ENCODE measurements at places on chromosomes 2 and 18.

DNA sequence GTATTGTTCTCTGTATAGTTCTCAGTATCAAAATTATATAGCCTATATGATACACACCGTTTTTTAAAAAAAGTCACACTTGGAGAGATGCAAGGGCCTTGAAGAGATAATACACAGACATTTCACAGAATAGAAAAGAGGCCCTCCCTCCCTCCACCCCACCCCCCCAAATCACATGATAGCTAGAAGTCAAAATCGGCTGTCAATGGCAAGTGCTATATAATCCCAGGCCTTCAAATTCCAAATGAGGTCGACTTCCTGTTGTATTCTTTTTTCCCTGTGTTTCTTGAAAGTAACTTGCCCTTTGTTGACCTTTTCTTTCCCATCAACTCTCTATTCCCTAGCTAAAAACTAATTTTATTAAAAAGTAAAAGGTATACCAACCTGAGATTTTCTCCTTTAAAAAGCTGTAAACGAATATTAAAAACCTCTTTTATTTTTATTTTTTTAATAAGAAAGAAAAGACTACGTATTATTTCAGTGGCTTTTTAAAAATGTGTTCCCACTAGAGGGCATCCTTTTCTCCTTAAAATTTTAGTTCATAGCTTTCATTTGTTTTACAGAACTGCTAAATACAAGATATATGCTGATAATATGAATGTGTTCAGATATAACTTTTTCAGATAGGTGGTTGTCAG is 46.6 kb downstream of the KCMF1 start:
- DNase-seq = no peak

DNA sequence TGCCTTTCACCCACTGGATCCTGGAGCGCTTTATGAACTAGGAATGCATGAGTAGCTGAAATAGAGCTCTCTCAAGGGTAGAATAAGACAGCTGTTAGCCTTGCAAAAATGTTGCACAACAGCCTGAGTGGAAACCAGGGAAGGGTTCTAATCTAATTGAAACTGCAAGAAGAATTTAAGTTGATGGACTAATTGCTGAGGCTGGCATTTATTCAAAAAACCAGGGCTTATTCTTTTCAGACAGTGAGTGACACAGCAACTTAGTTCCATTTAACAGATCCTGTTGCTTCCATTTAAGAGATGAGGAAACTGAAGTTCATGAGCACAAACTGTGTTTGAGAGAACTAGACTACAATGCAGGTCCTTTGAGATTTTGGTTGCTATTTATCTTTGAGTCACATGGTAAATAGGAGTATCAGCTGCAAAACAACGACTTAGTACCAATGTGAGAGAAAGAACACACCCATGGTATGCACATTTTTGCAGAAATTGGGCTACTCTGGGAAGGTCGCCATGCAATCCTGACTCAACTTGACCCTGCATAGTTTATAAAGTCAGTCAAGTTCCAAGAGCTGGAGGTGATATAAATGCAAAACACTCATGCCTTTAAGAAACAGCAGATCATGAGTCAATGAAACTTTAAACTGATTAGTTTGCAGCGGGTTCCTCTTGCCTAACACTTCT is 76.4 kb upstream of the PARD3B start:
- DNase-seq = no peak

DNA sequence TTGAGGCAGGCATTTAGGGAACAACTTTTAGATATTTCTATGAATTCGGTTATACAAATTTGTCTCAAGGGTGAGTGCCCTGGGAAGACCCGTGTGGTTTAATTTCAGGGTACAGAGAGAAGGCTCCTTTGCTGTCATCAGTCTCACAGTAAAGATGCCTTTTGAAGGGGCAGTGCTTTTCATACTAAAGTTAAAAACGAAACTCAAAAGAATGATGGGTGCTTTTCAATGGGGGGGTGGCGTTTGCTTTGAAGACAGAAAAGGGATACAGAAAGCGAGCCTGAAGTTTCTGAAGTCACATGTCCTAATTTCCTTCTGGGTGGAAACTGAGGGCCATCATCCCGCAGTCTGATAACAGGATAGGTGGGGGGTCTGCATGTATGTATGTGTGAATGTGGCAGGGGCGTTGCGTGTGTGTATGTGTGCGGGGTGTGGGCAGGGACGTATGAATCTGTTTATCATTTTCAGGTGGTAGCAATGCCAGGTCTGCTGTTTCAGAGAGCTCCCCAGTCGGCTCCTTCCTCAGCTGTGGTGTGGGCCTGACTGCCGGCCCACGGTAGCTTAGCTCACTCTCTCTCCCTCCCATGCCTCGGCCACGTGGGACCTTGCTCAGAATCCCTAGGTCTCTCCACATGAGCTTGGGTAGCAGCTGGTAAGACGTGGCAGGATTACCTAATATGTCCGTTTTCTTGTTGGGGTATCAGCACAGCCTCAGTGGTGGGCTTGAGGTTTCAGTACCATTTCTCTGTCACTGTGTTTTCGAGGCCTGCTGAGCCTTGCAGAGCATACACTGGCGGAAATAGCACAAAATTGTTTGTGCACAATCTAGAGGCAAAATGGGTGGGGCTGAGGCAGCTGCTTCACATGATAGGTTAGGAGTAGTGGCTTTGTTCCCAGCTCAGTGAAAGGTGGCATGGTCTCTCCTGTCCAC is 32.7 kb downstream of the ARHGAP25 start:
- DNase-seq = peak; percentile 23

- DNase-seq = no peak
Measured at GRCh38 chr2:47346638-47347037, 56.3 kb upstream of the MSH2 start.

GRCh38 chr2:66275984-66276383 is 158.9 kb upstream of the MEIS1 start:
- no peak for DNase-seq

- no peak for DNase-seq
Measured at GRCh38 chr18:5546660-5547059, 2.9 kb upstream of the EPB41L3 start.

DNA sequence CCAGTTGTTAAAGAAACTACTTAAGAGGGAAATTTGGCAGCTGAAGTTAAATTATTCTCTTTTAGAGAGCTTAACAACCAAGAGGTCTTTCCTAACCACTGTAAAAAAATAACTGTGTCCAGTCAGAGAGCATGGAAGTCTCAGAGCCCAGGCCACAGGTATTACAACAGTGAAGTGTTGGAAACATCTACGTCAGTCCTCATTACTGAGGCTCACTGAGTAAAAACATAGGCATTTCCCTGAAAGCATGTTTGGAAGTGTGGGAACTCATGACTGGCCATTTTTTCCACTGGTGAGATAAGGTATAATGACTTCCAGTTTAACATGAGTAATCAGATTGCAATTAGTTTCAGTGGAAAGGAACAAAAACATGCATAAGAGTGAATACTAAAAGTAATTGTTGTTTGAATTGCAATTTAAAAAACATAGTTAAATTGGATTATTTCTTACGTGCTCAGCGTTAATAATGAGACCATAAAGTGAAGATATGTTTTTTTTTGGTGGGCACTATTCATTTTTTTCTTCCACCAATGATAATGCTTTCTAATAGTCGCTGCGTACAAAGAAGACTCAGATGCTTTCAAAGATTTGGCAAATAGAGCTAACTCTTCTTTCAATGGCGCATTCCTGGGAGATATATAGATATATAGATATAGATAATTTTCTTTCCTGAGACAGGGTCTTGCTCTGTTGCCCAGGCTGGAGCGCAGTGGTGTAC is 60.8 kb downstream of the EFEMP1 start:
- DNase-seq = no peak

DNA sequence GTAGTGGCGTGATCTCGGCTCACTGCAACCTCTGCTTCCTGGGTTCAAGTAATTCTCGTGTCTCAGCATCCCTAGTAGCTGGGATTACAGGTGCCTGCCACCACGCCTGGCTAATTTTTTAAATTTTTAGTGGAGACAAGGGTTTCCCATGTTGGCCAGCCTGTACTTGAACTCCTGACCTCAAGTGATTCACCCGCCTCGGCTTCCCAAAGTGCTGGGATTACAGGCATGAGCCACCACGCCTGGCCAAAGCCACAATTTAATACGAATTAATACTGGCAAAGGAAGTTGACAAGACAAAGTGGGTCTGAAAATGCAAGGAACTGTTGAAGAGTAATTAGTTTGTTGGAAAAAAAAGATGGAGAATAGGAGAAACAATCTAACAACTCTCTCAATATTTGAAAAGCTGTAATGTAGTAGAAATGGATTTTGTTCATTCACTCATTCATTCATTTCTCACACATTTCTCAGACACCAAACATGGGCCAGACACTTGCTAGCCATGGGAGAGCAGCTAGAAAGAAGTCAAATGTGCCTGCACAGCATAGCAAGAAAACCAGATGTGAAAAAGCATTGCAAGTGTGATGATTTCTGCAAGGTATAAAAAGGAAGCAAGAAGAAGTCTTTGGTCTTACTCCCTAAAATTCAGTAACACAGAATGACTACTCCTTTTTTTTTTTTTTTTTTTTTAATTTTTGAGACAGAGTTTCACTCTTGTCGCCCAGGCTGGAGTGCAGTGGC is 39.4 kb upstream of the ATL2 start:
- no peak for DNase-seq

DNA sequence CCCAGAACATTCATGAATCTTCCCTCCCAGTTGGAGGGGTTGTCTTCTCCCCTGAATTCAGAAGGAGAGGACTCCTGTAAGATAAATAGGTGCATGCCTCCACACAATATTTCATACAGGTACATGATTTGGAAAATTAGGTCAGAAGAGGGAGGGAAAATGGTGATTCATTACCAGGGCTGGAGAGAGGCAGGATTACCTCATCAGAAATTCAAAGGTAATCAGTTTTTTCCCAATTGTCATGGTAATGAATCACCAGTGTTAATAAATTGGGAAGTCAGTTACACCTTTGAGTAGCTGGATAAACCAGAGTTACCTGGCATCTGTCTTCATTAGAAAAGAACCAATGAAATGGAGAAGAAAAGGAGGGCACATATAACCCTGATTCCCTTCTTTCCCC is 128.5 kb downstream of the EN1 start:
- no peak for DNase-seq

DNA sequence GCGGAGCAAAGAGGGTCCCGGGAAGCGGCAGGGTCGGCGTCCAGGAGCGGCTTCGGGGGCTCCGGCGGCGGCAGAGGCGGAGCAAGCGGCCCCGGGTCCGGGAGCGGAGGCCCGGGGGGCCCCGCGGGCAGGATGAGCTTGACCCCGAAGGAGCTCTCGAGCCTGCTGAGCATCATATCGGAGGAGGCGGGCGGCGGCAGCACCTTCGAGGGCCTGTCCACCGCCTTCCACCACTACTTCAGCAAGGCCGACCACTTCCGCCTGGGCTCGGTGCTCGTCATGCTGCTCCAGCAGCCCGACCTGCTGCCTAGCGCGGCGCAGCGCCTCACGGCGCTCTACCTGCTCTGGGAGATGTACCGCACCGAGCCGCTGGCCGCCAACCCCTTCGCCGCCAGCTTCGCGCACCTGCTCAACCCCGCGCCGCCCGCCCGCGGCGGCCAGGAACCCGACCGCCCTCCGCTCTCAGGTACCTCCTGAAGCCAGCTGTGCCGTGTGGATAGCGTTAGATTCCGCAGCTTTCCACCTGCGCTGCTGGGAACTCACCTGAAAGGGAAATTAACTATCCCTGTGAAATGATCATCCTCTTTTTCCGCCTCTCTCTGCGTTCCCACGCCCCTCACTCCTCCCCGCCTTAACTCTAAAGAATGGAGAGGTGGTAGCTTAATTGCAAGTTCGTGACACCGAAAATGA is 472 bp downstream of the CNOT11 start:
- DNase-seq = peak; percentile 62

- DNase-seq = no peak
Measured at GRCh38 chr2:105391058-105391627, 7.7 kb downstream of the FHL2 start.

DNA sequence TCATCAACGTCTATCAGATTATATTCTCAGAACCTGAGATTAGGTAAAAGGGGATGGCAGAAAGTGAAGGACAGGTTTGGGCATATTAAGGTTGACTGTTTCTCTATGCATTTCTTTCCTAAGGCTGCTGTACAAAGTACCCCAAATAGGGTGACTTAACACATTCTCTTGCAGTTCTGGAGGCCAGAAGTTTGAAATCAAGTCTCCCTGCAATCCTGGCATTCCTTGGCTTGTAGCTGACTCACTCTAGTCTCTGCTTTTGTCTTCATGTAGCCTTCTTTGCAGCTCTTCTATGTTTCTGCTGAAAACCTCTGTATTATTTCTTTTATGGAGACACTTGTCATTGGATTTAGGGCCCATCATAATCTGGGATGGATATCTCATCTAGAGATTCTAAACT is 364.3 kb downstream of the PLCL1 start:
- no peak for DNase-seq

GRCh38 chr18:24027156-24027827 is 12.7 kb downstream of the TTC39C start:
- DNase-seq = no peak

GRCh38 chr2:231300722-231301076 is 94.8 kb upstream of the B3GNT7 start:
- no peak for DNase-seq

DNA sequence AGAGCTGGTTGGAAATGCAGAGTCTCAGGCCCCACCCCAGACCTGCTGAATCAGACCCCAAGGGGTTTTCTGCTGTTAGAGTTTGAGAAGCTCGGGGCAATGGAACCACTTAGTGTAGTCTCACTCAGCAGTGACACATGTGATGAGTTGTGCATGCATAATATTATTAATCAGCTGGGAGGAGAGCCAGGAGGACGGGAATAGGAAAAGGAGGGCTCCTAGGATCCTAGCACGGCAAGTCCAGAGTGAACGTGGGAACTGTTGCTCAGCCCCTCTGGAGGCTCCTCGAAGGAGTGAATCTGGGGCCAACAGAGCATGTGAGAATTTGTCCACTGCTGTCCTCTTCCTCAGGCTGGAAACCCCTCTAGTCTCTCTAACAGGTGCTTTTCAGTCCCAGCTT is 87.1 kb downstream of the HS1BP3 start:
- no peak for DNase-seq

DNA sequence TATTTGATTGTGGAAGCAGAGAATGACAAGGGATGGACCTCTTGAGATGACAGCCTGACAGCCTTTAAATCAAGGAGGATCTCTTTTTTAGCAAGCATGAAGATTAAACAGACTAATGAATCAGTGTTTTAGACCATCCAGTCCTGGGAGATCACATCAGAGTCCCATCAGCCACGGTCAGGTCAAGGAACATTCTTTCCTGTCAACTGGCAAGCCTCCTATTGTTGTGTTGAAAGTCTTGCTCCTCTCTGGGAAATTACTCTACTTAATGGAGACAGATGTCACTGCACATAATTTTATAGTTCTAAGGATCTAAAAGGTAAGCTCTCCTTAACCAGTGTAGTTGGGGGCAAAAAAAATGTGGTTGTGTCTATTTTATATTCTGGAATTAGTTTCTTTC is 469.0 kb downstream of the TMEM182 start:
- DNase-seq = no peak

DNA sequence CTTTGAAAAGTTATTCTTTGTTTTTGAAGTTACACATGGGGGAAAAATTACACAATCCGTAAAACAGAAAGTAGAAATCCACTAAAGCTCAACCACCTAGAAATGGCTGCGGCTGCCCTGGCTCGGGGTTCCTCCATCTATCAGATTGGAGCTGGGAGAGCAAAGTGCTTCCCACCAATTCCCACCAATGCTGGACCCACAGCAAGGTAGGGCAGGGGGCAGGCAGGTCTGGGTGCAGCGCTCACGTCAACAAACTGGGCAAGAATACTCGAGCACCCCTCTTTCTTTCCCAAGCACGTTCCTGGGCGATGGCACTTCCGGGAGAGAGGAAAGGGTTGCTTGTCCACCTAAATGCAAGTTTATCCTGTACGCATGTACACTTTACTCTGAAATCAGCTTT is 217.6 kb downstream of the NDUFA10 start:
- no peak for DNase-seq
